ENCODE measurements at places on chromosomes 2 and 18.
A peak's percentile ranks its signal among the peaks of the same experiment; 100 is the strongest.

GRCh38 chr2:30871440-30871839 lies 64.2 kb upstream of the CAPN13 start:
- no peak for DNase-seq

DNA sequence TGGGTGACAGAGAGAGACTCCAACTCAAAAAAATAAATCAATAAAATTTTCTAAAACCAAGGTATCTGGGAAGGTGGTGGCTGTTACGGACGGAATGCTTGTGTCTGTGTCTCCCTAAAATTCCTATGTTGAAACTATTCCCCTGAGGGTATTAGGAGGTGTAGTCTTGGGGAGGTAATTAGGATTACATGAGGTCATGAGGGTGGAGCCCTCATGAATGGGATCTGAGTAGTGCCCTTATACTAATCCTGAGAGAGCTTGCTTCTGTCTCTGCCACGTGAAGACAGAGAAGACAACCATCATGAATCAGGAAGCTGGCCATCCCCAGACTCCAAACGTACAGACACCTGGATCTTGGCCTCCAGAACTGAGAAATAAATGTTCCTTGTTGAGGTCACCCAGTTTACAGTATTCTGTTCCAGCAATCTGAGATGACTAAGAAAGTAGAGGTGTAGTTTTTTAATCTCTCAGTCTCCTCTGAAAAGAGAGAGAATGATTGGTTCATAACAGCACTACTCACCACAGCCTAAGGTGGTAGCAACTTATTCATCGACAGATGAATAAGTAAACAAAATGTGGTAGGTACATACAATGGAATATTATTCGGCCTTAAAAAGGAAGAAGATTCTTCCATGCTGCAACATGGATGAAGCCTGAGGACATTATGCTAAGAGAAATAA lies 38.4 kb downstream of the TGFBRAP1 start:
- no peak for DNase-seq

DNA sequence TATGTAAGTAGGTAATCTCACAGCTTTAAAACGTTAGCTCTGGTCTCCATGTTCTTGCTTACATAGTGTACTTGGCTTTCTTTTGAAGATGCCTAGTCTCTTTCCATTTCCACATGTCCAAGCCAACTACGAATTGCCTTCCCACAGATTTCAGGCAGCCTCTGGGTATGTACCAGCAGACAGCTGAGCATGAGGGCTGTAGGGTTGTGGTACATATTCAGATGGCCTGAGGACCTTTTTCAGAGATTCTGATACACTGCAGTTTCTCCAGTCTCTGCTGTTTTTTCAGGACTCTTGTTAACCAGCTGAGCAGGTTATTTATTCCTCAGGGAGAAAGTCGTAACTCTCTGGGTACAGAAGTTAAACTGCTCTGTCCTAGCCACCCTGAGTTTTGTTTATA lies 3.1 kb upstream of the KCNJ13 start:
- DNase-seq, result no peak

GRCh38 chr2:168632709-168633121 lies 169.7 kb upstream of the NOSTRIN start:
- DNase-seq, result no peak

- DNase-seq, result peak; percentile 86
These were observed 47.4 kb downstream of the LRRFIP1 start for GRCh38 chr2:237674731-237675276.

DNA sequence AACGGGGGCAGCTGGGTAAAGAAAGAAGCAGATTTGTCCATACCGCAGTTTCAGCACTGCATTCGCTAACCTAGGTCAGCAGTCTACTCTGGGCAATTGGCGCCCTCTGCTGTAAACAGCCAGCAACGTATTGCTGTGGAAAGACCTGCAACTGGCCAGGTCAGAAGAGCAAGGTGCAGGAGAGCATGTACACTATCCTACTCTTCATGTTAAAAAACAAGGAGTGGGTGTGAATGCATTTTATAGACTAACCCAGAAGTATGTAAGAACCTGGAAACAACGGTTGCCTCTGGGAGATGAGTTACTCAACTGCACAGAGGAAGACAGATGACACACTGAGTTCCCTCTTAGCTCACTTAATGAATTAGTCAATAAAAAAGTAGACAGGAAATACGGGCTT lies 6.2 kb downstream of the MRPS5 start:
- DNase-seq, result peak; percentile 85

DNA sequence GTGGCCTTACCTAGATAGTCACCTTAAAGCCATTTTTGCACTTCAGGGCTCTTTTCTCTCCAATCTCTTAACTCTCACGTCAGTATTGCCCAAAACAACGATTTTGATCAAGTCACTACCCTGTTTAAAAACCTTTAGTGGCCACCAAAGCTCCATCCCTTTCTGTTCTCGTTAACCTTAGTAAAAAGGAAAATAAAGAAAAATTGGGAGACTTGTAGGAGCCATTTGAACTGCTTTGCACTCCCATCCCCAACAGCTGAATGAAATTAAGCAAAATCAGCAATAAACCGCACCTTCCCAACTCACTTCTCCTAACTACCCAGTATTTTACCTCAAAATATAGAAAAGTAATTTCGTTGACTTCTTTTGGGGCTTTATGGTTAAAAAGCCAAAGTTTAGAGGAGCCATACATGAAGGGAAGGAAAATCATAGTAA lies 686 bp upstream of the ARL5A start:
- DNase-seq, result no peak

DNA sequence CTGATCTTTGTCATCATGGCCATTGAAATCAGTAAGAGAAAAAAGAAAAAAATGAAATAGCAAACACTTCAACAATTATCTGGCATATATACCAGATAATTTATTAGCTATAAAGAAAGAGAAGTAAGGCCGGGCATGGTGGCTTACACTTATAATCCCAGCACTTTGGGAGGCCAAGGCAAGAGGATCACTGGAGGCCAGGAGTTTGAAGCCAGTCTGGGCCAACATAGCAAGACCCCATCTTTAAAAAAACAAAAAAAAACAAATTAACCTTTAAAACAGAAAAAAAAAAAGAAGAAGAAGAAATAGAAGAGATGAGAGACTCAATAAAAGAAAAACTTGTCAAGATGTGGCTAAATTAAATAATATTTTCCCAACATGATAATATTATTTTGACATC lies 61.6 kb upstream of the TGIF1 start:
- no peak for DNase-seq

DNA sequence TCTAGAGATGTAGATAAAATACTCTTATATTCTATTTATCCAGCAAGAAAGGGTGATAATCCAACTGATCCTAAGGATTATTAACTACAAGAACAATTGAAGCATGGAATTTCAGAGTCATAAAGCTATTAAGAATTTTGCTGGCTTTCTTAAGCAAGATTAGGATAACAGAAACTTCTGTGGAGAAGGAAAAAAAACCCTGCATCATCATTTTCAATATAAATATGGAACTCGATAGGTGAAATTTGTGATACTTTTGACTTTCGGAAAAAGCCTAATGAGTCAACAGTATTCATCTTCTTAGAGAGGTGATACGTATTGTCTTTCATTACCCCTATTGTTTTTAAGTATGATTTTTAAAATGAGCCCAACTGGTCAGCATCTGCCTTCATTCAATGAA lies 593.3 kb downstream of the CPS1 start:
- no peak for DNase-seq

DNA sequence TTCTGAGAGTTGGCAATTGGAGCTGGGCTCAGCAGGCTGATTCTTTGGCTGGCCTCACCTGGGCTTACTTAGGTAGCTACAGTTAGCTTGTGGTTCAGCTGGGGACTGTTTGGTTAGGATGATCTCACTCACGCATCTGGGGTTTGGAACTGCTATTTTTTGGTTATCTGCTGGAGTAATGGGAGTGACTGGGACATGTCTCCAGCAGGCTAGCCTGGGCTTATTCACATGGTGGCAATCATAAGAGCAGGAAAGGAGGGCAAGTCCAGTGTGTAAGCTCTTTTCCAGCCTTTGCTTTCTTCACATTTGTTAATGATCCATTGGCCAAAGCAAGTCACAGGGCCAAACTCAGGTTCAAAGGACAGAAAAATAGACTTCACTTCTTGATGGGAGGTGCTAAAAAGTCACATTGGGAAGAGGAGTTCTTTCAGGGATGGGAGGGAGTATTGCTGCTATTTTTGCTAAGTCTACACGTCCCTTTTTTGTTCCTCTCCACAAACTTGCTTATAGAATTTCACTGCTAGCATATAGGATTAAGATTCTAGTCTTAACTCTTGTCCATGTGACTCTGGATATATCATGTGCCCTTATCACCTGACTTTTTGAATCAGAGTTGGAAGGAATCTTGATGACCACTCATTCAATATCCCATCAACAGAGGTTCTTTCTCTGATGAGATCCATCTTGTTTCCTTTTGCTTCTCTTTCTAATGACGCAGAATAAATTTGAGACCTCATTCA lies 174.0 kb downstream of the ZFP36L2 start:
- DNase-seq, result no peak

DNA sequence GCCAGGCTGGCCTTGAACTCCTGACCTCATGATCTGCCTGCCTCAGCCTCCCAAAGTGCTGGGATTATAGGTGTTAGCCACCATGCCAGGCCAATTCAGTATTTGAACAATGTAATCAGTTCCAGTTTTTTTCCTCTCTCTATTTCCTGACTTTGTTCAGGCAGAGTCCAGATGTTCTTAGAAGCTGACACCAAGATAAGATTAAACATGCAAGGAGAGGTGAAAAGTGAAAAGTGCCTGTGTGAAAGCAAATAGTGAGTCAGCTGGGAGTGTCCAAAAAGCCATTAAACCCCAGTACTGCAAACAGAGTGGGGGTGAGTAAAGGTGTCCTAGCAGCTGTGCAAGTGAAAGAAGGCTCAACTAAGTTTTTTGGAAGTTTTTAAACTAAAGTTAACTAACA lies 231.5 kb downstream of the PTH2R start:
- no peak for DNase-seq

GRCh38 chr2:216149741-216150140 lies 40.6 kb downstream of the XRCC5 start:
- no peak for DNase-seq

- DNase-seq, result peak; percentile 19
These were observed 39.1 kb downstream of the KLHL29 start for GRCh38 chr2:23423873-23424680.

GRCh38 chr2:100184055-100184737 lies 41.8 kb upstream of the AFF3 start:
- DNase-seq, result no peak

DNA sequence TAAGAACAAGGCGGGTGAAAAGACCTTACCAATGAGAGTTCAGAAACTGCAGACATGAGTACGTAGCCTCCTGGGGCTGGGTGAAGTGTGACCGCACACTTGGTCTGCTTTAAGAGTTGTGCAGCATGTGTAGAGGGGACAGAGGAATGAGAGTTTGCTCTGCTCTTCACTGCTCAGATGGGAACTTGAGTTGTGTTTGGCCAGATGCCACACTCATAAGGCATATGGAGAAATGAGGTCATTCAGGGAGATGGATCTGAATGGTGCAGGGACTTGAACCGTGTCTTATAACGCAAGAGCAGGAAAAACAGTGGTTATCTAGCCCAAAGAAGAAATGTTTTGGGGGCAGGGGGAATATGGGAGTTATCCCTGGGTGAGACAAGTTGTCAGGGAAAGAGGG lies 273.8 kb upstream of the LYPD1 start:
- DNase-seq, result no peak

- DNase-seq, result no peak
These were observed 22.6 kb downstream of the ALMS1 start for GRCh38 chr2:73408198-73408597.

- DNase-seq, result no peak
These were observed 29.3 kb downstream of the PELI1 start for GRCh38 chr2:64114912-64115277.

DNA sequence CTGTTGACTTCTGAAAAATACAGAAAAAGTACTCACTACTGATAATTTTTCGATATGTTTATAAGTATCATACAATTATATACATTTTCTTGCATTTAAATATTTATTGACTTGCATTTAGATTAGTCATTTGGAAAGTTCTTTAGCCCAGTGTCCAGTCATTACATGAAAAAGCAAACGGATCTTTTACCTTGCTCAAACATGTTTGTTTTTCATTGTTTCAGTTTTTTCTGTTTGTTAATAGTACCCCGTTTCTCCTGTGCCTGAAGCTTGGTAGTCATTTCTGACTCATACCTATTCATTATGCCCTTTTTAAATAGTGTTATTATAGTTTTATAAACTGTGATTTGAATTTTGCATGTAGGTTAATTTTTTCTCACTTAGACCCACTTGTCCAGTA lies 28.1 kb downstream of the CEP192 start:
- no peak for DNase-seq

- DNase-seq, result no peak
These were observed 25.7 kb upstream of the THOC1 start for GRCh38 chr18:293536-293935.

DNA sequence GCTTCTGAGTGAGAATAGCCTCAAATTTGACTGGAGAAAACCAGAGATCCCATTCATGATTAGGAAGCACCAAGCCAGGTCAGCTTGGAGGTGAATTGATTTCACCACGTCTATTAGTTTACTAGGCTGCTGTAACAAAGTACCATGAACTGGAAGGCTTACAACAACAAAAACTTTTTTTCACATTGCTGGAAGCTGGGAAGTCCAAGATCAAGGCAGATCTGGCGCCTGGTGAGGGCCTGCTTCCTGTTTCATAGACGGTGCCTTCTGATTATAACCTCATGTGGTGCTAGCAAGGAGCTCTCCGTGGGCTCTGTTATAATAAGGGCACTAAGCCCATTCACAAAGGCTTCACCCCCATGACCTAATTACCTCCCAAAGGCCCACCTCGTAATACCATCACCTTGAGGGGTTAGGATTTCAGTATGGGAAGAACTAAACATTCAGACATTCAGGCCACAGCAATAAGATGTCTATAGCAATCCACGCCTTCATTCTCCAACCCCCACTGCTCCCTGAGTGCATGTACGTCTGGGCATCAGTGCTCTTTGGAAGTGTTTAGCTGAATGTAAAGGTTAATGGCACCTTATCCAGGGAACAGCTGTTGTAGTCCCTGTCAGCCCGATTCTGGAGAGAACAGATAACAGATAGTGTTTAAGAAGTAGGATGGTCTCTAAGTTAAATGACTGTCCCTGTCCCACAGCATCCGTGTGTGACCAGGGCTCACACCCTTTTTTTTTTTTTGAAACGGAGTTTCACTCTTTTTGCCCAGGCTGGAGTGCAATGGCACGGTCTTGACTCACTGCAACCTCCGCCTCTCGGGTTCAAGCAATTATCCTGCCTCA lies 89.2 kb downstream of the SOCS6 start:
- DNase-seq, result no peak

GRCh38 chr2:28546242-28546641 lies 50.4 kb downstream of the PLB1 start:
- no peak for DNase-seq

DNA sequence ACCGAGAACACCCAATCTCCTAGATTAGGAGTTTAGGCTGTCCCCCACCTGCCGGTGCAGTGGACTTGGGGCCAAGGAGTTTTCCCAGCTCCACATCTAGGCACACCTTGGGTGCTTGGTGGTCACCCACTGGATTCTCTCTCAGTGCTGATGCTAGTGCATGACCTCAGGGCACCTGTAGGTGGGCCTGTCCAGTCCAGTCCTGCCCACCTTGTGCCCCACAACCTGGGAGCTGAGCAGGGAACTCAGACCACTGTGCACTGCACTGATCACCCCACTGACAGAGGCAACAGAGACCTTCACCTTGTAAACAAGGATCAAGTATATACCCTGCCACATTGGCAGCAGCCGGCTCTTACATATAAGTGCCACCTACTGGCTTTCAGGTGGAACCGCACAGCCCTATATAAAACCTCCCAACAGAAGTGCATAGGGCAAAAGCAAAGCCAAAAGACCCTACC lies 12.7 kb upstream of the CDH19 start:
- DNase-seq, result peak; percentile 7

All from activated CD4-positive, alpha-beta T cell treated with anti-CD3 and anti-CD28 coated beads for 36 hours (primary cell).